ENCODE measurements at places on chromosomes 5 and 9. TPM values are rescaled to one million over a fixed set of nuclear protein-coding genes. Genes with fewer than 3 reads are reported as not detected.
A peak's percentile ranks its signal among the peaks of the same experiment; 100 is the strongest.

Gene TMED9
- total RNA-seq = 116 TPM

GRCh38 chr5:15791274-15791673 is 291.3 kb downstream of the FBXL7 start:
- no peak for ATAC-seq

DNA sequence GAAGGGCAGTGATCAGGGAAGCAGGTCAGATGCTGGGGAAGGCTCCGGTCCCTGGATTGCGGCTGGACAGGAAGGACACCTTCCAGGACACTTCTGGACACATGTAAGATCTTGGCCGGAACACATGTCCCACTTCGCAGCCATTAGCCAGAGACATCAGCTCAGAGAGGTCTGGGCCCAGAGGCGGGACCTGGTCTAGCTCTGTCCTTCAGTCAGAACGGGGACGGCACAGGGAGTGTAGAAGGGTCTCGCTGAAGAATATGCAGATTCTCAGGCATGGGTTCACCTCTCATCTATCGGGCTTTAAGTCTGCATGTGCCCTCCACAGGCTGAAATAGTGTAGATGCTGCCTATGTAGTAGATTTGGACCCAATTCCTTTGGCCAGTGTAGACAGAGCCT is 73.3 kb downstream of the NTNG2 start:
- no peak for ATAC-seq

DNA sequence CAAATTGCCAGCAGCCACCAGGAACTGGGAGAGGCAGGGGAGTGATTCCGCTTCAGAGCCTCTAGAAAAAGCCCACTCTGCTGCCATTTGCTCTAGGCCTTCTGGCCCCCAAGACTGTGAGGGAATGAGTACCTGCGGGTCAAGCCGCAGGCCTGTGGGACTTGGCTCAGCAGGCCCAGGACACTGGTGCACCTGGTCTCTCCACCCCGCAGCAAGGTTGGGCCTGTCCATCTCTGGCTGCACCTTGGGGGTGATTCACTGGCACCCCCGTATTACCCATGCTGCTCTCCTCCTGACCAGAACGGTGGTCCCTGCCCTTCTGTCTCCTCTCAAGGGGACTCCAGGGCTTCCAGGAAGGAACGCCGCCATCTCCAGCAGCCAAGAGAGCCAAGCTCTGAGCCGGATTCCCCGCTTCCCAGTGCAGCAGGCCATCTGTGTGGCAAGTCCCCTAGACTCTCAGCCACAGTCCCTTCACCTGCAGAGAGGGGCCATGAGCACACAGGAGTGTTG is 78.4 kb upstream of the OLFM1 start:
- ATAC-seq = no peak

- ATAC-seq = peak; percentile 39
These were observed 61.7 kb downstream of the MRPL36 start for GRCh38 chr5:1737790-1738405.

- ATAC-seq = no peak
These were observed 32.8 kb upstream of the SPRY4 start for GRCh38 chr5:142357469-142358090.

Gene LECT2
- not detected for total RNA-seq

DNA sequence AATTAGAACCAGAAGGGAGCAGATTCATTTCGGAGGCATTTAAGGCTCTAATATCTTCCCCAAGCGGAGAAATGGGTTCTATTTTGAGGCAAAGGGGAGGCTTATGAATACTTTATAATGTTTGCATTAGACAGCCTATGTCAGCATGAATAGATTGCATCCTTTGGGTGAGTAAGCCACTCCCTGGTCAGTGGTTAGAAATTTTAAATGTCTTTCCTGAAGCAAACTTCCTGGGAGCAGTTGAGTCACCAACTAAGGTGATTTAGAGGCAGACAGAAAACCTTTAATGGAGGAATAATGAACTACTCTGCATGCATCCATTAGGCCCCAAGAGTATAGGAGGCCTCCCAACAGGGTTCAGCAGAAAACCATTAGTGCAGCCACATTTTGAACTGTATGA is 204.9 kb downstream of the ELAVL2 start:
- no peak for ATAC-seq

DNA sequence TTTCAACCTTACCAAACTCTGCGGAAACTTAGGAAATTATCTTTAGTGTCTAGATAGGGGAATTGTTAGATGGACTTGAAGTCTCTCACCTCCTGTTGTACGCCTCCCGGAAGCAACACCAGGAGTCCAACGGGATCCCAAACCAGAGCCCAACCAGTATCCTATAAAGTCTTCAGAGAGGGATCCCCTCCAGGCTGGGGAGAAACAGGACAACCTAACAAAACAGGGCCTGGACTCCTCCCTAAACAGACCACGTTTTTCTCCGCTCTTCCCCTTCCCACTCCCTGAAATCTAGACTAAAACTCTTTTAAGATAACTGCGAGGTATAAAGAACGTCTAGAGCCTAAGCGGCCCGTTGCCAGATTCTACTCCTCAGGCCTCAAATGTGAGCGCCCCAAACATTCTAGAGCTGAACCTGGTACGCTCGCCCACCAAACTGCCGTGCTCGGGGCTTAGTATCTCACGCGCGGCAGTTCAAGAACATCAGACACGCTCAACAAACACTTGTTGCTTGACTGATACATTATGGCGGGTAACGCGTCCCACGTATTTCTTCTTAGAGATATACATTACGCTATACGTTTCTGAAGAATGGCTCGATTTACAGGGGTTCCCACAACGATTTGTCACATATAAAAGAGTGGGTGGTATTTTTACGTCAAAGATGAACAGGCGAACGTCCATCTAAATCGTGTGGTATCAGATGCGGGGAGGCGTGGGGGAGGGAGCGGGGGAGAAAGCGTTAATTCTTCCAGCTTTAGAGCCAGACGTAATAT is 663 bp upstream of the SMIM27 start:
- ATAC-seq = peak; percentile 35

- no peak for ATAC-seq
These were observed 39.0 kb downstream of the TRIP13 start for GRCh38 chr5:931570-932145.

DNA sequence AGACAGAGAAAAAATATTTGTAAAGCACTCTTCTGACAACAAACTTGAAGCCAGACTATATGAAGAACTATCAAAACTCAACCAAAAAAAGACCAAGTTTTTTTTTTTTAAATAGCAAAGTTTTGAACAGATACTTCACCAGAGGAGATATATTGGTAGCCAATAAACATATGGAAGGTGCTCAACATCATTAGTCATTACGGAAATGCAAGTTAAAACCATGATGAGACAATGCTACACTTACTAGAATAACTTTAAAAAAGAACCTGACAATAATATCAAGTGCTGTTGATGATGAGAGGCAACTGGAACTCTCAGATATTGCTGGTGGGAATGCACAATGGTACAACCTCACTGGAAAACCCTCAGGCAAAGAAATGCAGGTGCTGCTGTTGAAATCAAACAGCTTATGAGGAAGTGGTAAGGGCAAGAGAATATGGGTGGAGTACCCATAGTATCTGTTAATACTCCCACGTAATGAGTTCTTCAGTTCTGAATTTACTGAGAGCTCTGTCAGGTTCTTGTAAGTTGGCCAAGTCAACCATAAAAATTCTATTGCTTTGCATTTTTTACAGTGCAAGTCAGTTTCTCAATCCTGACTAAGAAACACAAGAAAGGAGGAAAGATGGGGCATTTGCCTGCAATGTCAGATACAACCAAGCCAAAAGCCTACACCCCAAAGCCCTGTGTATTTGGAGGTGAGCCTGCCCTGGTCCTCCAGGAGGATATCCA is 87.3 kb upstream of the GNAQ start:
- ATAC-seq = peak; percentile 90

Gene SIT1
- 0.44 TPM for total RNA-seq

Gene C5orf52
- total RNA-seq = not detected

- ATAC-seq = no peak
These were observed 9.6 kb upstream of the LURAP1L start for GRCh38 chr9:12765088-12765798.

DNA sequence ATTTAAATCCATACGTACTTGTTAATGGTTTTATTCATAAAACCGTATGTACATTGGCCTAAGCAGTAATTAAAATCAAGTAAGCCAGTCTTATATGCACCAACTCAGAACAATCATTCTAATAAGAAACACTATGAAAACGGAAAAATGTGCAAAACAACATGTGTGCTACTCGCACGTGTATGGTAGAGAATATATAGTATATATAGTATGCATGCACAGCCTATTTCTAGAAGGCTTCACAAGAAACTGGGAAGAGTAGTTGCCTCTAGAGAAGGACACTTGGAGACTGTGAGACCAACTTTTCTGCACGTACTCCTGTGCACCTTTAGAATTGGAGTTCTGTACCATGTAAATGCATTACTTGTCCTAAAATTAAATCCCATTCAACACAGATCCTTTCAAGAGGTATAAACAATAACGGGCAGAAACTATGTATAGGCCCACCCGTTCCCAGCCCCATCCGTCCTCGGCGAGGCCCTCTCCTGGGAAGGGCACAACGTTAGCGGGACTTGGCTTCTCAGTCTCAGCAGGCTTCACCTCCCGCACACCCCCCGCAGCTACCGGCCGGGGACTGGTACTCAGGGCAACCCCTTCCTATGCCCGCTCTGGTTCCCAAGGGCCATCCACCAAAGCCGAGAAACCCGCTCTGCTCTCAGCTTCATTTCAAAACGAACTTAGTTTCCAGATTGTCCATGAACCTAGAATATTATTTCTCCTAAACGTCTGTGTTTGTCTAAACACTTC is 2.0 kb downstream of the CDC14B start:
- ATAC-seq = no peak

DNA sequence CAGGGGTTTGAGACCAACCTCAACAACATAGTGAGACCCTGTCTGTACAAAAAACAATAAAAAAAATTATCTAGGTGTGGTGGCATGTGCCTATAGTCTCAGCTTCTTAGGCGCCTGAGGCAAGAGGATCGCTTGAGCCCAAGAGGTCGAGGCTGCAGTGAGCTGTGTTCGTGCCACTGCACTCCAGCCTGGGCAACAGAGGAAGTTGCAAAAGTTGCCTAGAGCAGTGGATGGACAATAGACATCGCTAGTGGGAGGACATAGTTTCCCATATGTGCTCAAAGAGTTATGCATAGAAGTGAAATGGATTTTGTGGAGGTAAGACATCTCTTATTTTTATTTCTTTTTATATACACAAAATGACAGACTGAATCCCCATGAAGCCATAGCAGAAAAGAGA is 19.0 kb downstream of the HNRNPK start:
- ATAC-seq = no peak

DNA sequence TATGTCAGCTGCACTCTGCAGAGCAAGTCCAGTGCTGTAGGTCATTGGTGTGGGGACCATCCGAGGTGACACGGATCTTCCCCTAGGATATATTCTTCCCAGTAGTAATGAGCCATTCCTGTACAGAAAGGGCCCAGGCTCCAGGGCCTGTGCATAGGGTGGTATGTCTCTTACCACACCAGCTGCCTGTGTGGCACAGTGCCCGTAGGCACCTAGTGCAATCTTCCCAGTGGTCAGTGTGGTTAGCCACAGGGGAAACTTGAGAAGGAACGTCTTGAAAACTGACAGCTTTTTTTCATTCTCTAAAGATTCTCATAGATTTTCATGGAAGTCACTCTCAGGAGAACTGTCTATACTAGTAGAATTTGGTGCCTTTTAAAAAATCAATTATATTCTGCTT is 39.8 kb downstream of the CYSTM1 start:
- no peak for ATAC-seq

Gene SLC6A7
- not detected for total RNA-seq

DNA sequence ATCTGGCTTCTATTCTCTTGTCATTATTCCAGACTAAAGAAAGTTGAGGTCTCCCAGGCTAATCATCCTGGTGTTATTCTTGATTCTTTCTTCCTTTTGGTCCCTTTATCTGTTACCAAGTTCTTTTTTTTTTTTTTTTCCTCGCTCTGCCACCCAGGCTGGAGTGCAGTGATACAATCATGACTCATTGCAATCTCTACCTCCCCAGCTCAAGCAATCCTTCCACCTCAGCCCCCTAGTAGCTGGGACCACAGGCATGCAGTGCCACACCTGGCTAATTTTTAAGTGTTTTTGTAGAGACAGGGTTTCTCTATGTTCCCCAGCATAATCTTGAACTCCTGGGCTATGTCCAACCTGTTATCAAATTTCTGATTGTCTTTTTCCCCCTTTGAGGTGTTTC is 126.6 kb upstream of the DHFR start:
- ATAC-seq = no peak

DNA sequence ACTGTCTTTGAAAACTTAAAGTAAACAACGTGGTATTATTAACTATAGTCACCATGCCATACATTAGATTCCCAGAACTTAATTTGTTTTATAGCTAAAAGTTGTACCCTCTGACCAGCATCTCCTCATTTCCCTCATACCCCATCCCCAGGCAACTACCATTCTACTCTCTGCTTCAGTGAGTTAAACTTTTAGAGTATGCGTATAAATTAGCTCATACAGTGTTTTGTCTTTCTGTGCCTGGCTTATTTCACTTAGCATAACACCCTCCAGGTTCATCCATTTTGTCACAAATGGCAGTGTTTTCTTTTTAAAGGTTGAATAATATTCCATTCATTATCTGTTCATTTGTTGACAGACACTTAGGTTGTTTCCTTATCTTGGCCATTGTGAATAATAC is 14.2 kb downstream of the COMMD10 start:
- no peak for ATAC-seq

DNA sequence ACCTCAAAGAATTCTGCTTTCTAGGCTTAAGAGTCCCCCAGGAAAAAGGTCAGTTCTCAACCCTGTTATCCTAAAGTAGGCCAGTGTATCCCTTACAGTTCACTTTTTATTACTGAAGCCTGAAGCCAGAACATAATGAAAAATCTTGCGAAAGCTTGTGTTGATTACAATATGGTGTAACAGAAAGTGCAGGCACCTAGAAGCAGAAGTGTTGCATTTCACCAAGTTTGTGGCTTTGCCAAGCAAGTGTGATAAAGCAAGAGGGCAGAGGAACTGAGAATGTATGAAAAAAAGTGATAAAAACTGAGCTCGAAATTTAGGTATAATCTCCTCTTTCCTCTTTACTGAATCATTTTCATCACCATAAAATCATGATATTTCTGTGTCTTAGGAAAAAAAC is 26.2 kb downstream of the AGTPBP1 start:
- no peak for ATAC-seq

Gene THBS4
- total RNA-seq = 0.16 TPM

DNA sequence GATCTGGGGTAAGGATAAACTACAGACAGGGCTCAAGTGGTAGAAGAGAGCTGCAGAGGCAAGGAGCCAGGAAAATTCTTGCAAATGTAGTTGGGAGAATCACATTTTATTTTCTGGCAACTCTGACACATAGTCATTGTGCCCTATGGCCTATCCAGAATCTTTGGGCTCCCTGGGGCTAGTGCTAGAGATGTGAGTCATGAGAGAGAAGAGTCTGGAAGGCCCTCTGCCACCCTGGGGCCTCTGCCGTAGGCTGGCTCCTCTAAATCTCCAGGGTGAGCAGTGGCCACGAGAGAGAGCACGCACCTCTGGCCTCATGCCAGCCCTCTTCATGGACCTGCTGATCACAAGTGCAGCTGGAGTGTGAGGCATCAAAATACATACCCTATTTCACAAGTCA is 74.3 kb upstream of the SSBP2 start:
- ATAC-seq = peak; percentile 52

Gene C9
- total RNA-seq = not detected

Gene PCDHB5
- 0.40 TPM for total RNA-seq

Gene KCNT1
- not detected for total RNA-seq

All from esophagus mucosa (tissue), 1 donor.